HuH-7 (cell line): ENCODE measurements at places on chromosomes 6 and 20.

DNA sequence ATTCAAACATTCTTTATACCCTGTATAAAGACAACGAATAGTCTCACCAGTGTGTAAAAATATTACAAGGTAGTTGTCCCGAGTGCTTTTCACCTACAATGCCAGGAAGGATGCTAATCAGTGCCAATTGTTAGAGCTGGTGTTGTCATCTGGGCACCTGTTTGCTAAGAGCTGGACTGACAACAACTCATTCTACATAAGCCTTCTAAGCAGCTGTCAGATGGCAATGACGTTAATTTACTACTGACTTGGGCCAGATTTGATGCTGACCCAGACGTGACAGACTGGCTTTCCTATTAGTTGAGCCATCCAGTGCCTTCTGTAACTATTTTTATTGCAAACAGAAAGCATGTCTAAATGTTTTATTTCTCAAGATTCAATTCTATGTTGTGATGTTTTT, 355.2 kb downstream of the ADGRB3 start:
- no peak for DNase-seq

GRCh38 chr6:30399390-30400058, 54.6 kb downstream of the RPP21 start:
- no peak for DNase-seq

DNA sequence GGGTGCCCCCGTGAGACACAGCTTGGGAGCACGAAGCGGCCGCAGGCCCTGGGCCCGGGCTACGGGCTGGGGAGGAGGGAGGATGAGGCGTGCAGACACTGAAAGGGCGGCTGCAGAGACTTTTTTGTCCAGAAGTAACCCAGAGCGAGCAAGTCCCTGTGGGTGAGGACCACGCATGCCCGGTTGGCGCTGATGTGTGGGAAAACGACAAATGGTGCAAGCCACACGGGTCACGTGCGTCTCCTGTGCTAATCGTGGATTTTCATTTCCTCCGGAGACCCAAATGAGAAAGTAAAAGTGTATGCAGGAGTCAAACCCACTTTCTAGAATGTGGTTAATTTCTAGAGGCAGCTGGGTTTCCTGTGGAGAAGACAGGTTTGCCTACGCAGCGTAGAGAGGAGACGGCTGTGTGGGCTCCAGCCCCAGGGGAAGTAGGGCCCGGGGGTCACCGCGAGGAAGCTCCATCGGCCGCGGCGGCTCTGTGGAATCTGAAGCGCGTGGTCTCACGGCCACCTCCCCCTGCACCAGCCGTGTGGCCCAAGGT, 19.0 kb downstream of the DLL1 start:
- DNase-seq: no peak

- peak; percentile 22 for DNase-seq
Measured at GRCh38 chr20:8082025-8082424, 50.0 kb upstream of the PLCB1 start.

DNA sequence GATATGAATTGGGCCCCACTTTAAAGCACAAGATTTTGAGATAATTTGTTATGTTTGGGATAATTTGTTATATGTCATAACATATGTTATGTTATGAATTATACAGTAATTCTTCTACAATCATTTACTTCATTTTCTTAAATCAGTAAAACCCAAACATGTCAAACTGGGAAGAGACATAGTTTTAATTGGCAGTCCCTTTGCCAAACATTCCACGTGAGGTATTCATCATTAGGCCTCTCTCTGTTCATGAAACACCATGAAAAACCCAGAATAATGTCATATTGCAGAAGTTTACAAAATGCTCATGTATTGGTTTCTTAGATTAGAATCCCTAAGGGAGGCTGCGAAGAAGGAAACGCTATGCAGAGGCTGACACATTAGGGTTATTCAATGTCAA, 89.4 kb upstream of the PDE10A start:
- no peak for DNase-seq

GRCh38 chr20:62346398-62347150, 20.5 kb downstream of the LAMA5 start:
- no peak for DNase-seq

DNA sequence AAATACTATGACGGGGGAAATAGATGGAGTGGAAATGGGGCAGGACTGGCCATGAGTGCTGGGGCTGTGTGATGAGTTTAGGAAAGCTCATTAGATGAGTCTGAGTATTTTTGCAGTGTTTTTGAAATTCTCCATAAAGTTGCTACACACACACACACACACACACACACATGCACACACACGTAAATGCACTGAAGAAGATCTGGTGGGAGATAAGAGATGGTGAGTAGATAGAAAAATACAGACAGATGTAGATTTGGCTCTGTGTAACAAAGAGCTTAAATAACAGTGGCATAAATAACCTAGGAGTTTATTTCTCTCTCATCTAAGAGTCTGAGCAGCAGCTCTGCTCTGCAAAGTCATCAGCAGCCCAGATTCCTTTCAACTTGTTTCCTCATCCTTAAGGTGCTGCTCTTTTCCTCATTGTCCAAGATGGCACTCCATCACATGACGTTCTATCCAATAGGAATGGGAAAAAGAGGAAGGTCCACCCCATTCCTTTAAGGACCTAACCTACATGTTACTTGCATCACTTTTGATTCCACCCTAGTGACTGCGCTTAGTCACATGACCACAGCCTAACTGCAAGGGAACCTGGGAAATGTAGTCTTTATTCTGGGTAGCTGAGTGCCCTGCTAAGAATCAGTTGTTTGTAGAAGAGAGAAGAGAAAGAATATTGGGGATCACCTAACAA, 76.4 kb downstream of the EYA2 start:
- peak; percentile 14 for DNase-seq

- DNase-seq: no peak
Measured at GRCh38 chr6:91464201-91464600, 877.3 kb upstream of the MAP3K7 start.
